ENCODE measurements at places on chromosomes 2 and 18.

DNA sequence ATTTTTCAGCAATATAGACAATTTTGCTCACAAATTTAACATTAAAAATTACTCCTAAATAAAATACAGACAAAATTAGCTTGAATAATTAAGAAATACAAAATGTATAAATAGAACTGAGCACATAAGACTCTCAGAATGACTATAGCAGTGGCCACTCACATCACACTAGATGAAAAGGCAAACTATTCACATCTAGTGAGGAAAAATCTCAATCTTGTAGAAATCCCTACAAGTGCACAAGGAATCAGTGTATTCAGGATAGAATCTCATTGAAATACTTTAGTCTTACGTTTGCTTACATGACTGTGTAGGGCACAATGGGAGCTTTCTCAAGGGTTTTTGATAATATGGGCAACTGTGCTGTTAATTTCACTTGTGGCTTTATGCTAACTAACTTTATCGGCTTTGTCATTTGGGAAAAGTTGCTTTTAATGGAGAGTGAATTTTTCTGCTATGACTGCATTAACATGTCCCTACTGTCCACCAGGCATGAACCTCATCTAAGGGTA lies 678.9 kb upstream of the LRRTM4 start:
- no peaks in the 10 kb centered on the region for H3K27me3 ChIP-seq
- no peak overlapping the region for H3K4me3 ChIP-seq
- no peak overlapping the region for H3K27ac ChIP-seq
- H3K4me1 ChIP-seq: no peaks in the 10 kb centered on the region
- no peaks in the 10 kb centered on the region for H3K36me3 ChIP-seq

- H3K4me1 ChIP-seq: no peaks in the 10 kb centered on the region
- no peak overlapping the region for H3K4me3 ChIP-seq
- H3K27me3 ChIP-seq: no peaks in the 10 kb centered on the region
- no peak for DNase-seq
- H3K27ac ChIP-seq: no peak overlapping the region
Measured at GRCh38 chr2:29990129-29990528, 68.7 kb upstream of the ALK start.

DNA sequence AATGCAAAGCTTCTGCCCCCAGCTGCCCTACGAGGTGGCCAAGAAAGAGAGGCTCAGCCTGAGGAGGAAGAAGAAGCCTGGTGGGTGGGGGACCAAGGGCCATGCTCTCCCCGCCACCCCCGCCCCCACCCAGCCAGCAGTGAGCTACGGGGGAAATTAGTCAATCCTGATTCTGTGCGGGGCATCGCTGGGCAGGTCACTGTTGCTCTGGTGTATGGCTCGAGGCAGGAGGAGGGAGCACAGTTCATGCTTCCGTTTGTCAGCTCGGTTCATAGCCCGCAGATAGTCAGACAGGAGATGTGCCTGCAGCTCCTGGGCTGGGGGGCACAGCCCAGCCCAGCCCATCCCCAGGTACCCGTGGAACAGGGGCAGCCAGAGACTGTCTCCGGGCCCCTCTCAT lies 17.1 kb downstream of the RAMP1 start:
- no peak overlapping the region for H3K27ac ChIP-seq
- H3K4me3 ChIP-seq: no peak overlapping the region
- H3K4me1 ChIP-seq: no peaks in the 10 kb centered on the region
- DNase-seq: no peak

- H3K4me3 ChIP-seq: peak overlapping the region; percentile 59
- H3K4me1 ChIP-seq: no peaks in the 10 kb centered on the region
- no peak for DNase-seq
- peaks cover 62% of the 10 kb centered on the region for H3K27me3 ChIP-seq
- H3K27ac ChIP-seq: no peak overlapping the region
Measured at GRCh38 chr2:104871972-104872865, 18.3 kb downstream of the POU3F3 start.

DNA sequence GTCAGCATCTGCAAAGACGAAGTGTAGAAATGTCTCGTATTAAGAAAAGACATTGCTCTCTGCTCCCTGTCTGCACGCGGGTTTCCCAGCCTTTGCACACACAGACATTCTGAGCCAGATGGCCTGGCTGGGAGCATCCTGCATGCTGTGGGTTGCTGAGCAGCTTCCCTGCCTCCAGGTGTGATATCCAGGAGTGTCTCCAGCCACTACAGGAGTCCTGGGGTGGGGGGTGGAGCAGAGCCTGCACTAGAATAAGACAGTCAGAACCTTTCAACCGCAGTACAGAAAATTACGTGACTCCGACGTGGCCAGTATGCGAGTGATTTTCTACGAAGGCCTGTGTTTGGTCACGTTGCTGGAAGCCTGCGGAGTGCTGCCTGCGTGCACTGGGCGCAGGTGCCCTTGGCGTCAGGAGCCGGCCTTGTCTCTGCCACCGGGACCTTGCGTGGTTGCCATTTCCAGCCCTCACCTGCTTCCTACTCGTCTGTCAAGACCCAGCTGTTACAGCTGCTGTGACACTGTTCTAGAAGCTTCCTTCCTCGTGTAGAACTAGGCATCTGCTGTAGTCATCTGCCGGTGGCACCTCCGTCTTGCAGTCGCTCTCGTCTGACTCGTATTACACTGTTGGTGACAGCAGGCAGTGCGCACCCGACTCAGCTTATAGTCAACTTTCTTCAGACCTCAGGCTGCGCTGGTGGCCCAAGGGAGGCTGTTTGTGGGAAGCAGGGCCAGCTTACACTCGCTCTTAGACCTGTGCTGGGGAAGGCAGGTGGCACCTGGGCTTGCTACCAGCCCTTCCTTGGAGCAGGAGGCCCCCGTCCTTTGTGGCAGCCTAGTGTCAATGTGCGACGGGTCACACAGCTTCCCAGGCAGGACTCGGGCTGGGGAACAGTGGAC lies 11.2 kb downstream of the CTDP1 start:
- peaks cover under 1% of the 10 kb centered on the region for H3K36me3 ChIP-seq
- H3K27ac ChIP-seq: no peak overlapping the region
- no peak for DNase-seq
- H3K27me3 ChIP-seq: no peaks in the 10 kb centered on the region
- H3K4me3 ChIP-seq: no peak overlapping the region

- H3K27me3 ChIP-seq: no peaks in the 10 kb centered on the region
- no peak for DNase-seq
- H3K36me3 ChIP-seq: no peaks in the 10 kb centered on the region
- H3K4me3 ChIP-seq: no peak overlapping the region
- peaks cover 4% of the 10 kb centered on the region for H3K4me1 ChIP-seq
- H3K27ac ChIP-seq: no peak overlapping the region
Measured at GRCh38 chr2:152485954-152486736, 151.2 kb downstream of the FMNL2 start.

DNA sequence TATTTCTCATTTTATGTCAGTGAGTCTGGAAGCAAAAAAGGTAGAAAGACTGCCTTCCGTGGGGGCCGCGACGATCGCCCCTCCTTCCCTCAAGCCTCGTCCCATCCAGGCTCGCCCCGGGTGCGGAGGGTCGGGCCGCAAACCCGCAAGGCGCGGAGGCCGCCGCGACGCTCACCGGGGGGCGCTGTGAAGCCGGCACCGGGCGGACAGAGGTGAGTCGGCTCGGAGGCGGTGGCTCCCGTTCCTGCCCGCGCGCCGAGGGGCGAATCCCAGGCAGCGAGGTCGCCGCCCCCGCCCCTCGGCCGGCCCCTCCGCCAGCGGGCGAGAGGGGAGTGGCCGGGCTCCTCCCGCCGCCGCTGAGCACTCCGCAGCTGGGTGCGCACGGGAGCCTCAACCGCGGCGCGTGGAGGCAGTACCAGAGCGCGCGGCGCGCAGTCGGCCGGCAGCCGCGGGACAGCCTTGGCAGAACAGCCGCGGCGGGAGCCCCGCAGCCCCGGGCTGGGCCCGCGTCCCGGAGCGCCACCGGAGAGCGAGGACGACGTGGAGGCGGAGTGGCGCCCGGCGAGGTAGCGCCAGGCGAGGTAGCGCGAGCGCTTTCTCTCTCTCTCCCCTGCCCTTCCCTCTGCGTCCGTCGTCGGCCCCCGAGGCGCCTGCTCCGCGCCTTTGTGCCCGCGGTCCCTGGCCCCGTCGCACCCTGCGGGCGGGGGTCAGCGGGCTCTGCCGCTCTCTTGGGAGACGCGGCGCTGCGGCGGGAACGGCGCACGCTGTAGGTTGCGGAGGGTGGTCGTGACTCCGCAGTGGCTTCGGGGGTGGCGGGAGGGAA lies at the start of gene MYO1B:
MYO1B (plus strand) TSS at position 359 of the 823 bp plus-strand sequence. CDS start 31,492 bp downstream, outside the sequence.
- H3K36me3 ChIP-seq: no peaks in the 10 kb centered on the region
- peak within 1 kb of the TSS; percentile 82 for H3K27ac ChIP-seq
- DNase-seq: peak; percentile 84
- no peaks in the 10 kb centered on the region for H3K27me3 ChIP-seq

GRCh38 chr2:57806449-57806968 lies 240.1 kb upstream of the VRK2 start:
- no peak for DNase-seq
- H3K4me3 ChIP-seq: no peak overlapping the region
- H3K4me1 ChIP-seq: no peaks in the 10 kb centered on the region
- H3K36me3 ChIP-seq: no peaks in the 10 kb centered on the region
- no peak overlapping the region for H3K27ac ChIP-seq

- DNase-seq: no peak
- H3K36me3 ChIP-seq: no peaks in the 10 kb centered on the region
- no peak overlapping the region for H3K27ac ChIP-seq
- H3K4me1 ChIP-seq: no peaks in the 10 kb centered on the region
Measured at GRCh38 chr2:29245742-29246382, 130.6 kb downstream of the CLIP4 start.

GRCh38 chr18:45760462-45761036 lies 36.6 kb downstream of the SLC14A1 start:
- DNase-seq: no peak
- no peaks in the 10 kb centered on the region for H3K36me3 ChIP-seq
- no peaks in the 10 kb centered on the region for H3K4me1 ChIP-seq
- no peak overlapping the region for H3K4me3 ChIP-seq
- H3K27ac ChIP-seq: no peak overlapping the region

GRCh38 chr2:36530983-36531354 lies 67.0 kb downstream of the FEZ2 start:
- no peak overlapping the region for H3K4me3 ChIP-seq
- no peak for DNase-seq
- H3K27me3 ChIP-seq: no peaks in the 10 kb centered on the region

DNA sequence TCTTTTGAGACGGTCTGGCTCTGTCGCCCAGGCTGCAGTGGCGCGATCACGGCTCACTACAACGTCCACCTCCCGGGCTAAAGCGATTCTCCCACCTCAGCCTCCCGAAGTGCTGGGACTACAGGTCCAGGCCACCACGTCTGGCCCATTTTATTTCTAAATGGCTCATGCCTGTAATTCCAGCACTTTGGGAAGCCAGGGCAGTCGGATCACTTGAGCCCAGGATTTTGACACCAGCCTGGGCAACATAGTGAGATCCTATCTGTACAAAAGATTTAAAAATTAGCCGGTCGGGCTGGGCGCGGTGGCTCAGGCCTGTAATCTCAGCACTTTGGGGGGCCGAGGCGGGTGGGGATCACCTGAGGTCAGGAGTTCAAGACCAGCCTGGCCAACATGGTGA lies 26.4 kb upstream of the EFHD1 start:
- no peak for DNase-seq
- H3K4me1 ChIP-seq: no peaks in the 10 kb centered on the region
- no peak overlapping the region for H3K27ac ChIP-seq
- no peaks in the 10 kb centered on the region for H3K27me3 ChIP-seq

- no peak overlapping the region for H3K4me3 ChIP-seq
- no peak for DNase-seq
- H3K27ac ChIP-seq: peak overlapping the region; percentile 16
- no peaks in the 10 kb centered on the region for H3K4me1 ChIP-seq
- no peaks in the 10 kb centered on the region for H3K27me3 ChIP-seq
- no peaks in the 10 kb centered on the region for H3K36me3 ChIP-seq
Measured at GRCh38 chr2:206993396-206993911, 54.1 kb downstream of the CPO start.

GRCh38 chr2:164560181-164560792 lies 61.0 kb downstream of the GRB14 start:
- H3K4me1 ChIP-seq: no peaks in the 10 kb centered on the region
- no peak overlapping the region for H3K4me3 ChIP-seq
- H3K36me3 ChIP-seq: no peaks in the 10 kb centered on the region
- no peaks in the 10 kb centered on the region for H3K27me3 ChIP-seq
- H3K27ac ChIP-seq: no peak overlapping the region
